Cardiac septum (tissue), 1 donor: ENCODE measurements at places on chromosomes 3 and 15.

DNA sequence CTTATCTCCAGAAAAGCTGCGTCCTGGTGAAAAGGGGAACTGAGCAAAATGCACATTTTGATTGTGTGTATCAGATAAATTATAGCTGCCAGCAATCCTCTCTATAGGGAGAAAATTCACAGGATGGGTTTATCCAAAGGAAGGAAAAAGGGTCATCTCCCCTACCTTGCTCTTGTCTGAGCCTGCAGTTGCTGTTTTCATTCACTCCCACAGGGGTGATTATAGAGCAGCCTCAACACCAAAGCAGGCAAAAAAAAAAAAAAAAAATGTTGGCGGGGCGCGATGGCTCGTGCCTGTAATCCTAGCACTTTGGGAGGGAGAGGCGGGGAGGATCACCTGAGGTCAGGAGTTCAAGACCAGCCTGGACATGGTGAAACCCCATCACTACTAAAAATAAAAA, 333.7 kb downstream of the ROBO2 start:
- no peak for DNase-seq

- DNase-seq, result no peak
These were observed 379.4 kb upstream of the CFAP20DC start for GRCh38 chr3:59429198-59429597.

DNA sequence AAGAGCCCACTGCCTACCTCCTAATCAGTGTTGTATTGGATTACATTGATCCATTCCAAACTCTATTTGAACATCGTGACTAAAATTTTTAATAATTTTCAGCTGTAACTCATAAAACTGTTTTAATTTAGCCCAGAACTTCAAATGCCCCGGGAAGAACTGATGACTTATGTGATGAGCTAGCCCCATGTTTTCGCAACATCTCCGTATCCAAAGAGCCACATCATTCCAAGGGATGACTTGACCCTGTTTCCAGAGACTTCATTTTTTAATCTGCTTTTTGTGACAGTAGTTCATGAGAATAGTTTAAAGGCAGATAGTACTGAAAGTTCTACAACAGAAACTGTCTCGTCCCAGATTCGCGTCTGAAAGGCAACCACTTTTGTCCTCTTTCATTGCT, 97.4 kb downstream of the STAC start:
- DNase-seq, result no peak

DNA sequence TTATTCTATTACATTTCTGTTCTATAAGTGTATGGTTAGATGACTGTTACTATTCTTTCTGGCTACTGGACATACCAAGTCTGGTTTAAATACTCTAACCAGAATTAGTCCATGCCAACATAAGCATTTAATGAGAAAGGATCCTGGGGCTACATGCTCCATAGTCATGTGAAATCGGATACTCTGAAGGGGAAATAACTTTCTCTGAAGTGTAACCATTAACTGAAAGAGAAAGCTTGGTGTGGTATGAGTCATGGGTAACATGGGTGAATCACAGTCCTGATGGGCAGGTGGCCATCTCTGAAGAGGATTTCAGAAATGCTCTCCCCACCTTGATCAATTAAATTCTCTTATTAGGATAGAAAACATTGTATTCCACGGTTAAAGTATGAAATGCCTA, 69.4 kb downstream of the FHIT start:
- no peak for DNase-seq

GRCh38 chr3:186442162-186442561, 80.1 kb upstream of the DGKG start:
- no peak for DNase-seq
